ENCODE measurements at places on chromosomes 2 and 18.

- DNase-seq: no peak
Measured at GRCh38 chr2:27714851-27715291, 51.2 kb downstream of the SLC4A1AP start.

DNA sequence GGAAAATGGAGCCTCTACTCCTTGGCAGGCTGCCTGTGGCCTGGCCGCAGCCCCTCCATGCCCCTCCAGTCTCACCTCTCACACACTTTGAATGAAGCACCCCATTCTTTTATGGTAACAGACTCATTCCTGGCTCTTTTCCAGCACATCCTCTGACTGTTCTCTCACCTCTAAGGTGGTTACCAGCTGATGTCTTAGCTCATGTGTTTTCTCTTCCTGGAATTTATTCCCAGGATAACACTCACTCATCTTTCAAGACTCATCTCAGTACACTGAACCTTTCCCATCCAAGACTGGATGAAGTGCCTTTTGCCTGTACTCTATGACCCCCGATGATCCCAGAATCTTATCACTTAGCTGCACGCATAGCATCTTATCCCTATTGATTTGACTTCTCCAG, 50.6 kb downstream of the SLC9A4 start:
- DNase-seq: no peak

GRCh38 chr2:27214941-27215340, 2.2 kb upstream of the CAD start:
- DNase-seq: no peak

DNA sequence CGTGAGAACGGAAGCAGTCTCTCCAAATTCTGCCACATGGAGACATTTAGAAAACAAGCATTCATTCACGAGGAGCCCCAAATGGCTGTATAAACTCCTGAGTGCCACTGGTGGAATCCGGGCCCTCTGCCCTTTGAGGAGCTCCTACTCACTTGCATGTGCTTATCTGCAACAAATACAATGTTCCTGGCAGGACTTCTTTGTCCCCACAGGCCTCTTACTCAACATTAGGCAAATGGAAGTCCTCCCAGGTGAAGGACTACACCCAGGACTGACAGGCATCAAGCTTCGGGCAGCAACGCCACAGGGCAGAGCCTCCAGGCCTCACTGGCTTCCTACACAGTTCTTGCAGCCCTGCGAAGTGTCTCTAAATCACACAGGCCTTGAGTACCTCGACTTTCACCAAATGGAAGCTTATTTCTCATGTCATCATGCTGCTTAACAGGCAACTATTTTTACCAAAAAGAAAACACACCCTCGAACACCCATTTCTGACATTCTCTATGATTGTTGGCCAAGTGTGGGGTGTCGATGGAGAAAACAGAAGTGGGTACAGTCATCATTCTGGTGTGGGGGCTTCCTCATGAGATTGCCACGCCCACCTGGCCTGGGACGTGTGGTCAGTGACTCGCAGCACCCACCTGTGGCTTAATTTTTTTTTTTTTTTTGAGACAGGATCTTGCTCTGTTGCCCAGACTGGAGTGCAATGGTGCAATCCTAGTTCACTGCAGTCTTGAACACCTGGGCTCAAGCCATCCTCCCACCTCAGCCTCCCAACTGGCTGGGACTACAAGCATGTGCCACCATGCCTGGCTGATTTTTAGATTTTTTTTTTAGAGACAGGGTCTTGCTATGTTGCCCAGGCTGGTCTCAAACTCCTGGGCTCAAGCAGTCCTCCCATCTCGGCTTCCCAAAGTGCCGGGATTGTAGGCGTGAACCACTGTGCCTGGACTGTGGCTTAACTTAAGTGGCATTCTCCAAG, 186.8 kb upstream of the GLI2 start:
- DNase-seq: no peak

DNA sequence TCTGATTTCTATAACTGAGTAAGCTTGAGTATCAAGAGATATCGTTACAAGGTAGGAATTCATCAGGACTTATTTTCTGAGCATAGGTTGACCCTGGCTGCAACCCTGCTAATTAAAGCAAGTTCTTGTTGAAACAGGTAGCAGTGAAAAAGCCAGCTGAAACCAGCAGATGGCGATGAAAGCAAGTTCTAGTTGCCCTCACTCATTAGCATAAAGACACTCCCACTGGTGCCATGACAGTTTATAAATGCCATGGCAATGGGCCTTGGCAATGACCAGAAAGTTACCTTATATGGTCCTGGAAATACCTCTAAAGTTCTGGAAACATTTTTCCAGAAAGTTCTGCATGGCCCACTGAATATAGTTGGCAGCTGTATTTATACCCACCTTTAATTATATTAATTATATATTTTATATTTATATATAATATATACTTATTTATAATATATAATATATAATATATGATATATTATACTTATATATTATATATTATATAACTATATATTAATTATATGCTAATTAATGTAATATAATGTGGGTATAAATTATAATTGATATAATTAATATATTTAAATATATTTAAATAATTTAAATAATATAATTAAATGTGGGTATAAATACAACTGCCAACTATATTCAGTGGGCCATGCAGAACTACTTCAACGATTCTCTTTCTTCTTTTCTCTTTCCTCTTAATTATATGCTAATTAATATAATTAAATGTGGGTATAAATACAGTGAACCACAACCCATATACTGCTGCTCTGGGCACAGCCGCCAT, 188.0 kb downstream of the CDH7 start:
- no peak for DNase-seq

DNA sequence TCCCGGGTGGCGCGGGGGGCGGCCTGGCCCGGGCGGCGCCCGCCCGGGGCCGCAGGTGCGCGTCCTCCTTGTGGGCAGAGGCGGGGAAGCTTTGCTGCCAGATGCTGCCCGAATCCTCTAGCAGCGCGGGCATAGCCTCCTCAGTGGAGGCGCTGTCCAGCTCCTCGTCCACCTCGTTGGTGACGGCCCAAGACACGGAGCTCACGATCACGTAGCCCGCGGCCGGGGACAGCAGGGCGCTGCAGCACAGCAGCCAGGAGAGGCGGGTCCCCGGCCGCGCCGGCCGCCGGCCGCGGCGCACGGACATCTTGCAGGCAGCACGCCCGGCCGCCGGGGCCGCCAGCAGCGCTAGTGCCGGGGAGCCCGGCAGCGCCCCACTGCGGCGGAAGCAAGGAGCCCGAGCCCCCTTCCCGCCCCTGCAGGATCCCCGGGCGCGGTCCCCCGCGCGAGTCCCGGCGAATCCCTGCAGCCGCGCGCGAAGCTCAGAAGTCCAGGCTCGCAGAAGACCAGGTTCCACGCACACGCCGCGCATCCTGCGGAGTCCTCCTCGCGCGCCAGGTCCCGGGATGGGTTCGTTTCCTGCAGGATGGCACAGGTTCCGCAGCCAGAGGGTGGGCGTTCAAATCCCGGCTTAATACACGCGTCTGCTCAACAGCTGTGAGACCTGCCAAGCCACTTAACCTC, at the start of gene CREG2:
Gene CREG2 (minus strand): TSS at position 353 of the 684 bp plus-strand sequence. CDS start 46 bp downstream, at position 307.
- DNase-seq: peak; percentile 47

DNA sequence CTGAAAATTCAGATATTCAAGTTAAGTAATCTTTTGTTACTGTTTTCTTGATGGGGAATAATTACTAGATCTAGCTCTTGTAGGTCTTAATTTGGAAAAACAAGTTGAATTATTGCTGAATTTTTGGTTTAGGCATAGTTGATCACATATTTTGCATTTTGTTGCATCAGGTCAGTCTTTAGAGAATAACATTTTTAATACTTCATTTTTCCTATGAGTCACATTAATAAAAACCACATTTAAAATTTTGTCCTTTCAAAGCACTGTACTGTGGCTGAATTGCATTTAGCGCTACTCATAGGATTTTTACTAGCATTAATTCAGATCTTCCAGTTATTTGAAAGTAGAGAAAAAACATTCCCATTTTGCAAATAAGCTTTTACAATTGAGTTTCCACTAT, 23.2 kb downstream of the MAP4K4 start:
- no peak for DNase-seq

Data from activated CD8-positive, alpha-beta memory T cell treated with anti-CD3 and anti-CD28 coated beads, Interleukin-2, amount 50 U/mL, for 4 hours (primary cell).